H7 (cell line): ENCODE measurements at places on chromosomes 11 and 22. TPM values are rescaled to one million over a fixed set of nuclear protein-coding genes. Genes with fewer than 3 reads are reported as not detected.

GRCh38 chr11:34355726-34356125 is 2.1 kb downstream of the ABTB2 start:
- DNase-seq, result no peak

UBQLNL gene
- not detected in 2 replicates for total RNA-seq

MB gene
- total RNA-seq, result 0.35 and 0.70 TPM in 2 replicates

OR10D3 gene
- not detected in 2 replicates for total RNA-seq

DNA sequence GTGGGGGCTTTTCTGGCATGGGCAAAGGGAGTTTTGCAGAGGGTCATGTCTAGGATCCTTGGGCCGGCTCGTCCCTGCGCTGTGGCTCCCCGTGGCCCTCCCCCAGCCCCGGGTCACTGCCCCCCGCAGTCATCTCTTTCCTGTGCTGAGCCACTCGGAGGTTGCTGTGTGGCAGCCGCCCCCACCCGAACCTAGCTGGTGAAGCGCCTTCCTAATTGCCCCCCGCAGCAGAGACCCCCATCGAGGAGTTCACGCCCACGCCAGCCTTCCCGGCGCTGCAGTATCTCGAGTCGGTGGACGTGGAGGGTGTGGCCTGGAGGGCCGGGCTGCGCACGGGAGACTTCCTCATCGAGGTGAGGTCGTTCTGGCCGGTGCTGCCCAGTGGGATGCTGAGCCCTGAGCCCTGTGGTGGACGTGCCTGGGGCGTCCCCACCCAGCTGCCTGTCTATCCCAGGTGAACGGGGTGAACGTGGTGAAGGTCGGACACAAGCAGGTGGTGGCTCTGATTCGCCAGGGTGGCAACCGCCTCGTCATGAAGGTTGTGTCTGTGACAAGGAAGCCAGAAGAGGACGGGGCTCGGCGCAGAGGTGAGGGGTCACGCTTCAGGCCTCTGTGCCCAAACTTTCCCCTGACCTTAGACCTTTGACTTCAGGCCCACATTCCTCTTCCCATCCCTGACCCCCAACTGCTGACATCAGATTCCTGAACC is 32.0 kb downstream of the SHANK3 start:
- DNase-seq, result peak; percentile 63

SAA2 gene
- not detected in 2 replicates for total RNA-seq

MPPED2 gene
- 0.48 and 0.89 TPM in 2 replicates for total RNA-seq

GRCh38 chr11:101866619-101867491 is 48.0 kb upstream of the CEP126 start:
- DNase-seq, result no peak

DNA sequence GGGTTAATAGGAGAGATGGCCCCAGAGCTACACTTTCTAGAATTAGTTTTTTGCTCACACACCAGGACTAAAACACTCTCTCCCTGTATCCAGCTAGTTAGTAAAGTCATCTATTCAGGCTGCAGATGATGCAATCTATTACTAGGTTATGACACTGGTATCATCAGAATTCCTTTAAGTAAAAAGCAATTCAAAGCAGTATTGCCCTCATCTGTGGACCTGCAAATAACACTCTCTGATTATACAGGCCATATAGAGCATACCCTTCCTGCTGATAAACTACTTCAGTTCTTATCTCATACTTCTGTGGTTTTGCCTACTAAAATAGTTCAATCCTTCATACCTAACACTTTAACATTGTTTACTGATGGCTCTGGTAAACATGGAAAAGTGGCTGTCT is 13.5 kb upstream of the MTMR2 start:
- DNase-seq, result no peak

DNA sequence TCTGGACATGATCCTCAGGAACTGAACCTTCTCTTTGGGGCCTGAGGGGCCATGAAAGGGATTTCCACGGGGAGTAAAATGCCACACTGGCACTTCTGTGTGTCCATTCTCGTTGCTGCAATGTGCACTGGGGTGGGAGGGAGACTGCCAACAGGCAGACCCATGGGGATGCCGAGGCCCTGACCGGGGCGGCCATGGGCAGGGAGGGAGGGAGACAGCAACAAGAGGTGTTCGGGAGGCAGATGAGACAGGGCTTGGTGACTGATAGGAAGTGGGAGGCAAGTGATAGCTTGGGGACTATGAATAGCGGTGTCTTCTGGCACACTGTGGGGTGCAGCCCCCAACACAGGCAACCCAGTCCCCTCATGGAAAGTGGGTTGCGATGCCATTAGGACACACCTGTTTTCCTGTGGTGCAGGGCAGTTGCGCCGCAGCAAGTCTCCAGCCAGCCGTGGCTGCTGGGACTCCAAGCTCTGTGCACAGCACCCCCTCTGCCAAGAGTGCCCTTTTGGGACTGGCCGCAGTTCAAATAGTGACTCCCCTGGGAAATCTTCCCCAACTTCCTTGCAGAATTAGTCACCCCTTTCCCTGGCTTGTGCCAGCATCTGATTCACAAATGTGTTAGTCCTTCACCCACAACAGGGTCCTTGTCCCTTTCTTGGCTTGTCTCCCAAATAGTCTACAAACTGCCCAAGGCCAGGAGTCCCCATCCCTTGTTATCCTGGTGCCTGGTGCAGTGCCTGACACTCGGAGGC is 88.8 kb downstream of the CHST1 start:
- no peak for DNase-seq

GRCh38 chr11:75572744-75573143 is 10.7 kb downstream of the SERPINH1 start:
- DNase-seq, result no peak

TRIM51 gene
- not detected in 2 replicates for total RNA-seq

DNA sequence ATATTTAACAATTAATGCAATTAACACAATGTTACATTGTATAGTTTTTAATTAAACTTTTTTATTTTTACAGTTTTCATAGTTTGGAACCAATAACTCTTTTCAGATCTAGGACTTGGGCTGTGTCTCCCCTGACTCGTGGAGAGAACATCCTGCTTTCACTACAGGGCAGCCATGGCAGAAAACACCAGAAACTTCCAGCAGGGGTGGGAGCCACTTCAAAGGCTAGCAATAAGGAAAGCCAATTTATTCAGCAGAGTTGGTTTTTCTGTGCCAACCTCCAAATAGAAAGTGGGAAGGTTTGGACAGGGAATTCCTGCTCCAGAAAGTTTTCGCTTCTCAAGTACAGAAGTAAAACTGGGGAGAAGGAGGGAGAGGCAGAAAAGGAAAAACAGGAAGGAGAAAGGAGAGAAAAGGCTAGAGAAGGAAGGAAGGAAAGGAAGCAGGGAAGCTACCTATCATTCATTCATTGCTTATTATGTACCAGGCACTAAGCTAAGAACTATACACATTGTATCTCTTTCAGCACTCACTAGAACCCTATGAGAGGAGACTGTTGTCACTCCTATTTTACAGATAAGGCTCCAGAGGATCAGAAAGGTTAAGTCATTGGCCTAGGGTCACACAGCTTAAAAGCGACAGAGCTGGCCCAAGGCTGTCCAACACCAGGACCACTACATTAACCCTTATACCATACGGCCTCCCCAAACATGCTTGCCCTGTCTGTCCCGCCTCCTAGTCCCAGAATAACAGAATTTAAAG is 54.8 kb upstream of the CREB3L1 start:
- DNase-seq, result peak; percentile 54

- DNase-seq, result no peak
Measured at GRCh38 chr22:43446037-43446803, 34.4 kb downstream of the MPPED1 start.

- no peak for DNase-seq
Measured at GRCh38 chr22:24384131-24384530, 43.3 kb upstream of the ADORA2A start.

GRCh38 chr11:61980783-61981541 is 13.5 kb upstream of the FTH1 start:
- no peak for DNase-seq

ANO1 gene
- total RNA-seq, result 1.1 and 2.3 TPM in 2 replicates

DNA sequence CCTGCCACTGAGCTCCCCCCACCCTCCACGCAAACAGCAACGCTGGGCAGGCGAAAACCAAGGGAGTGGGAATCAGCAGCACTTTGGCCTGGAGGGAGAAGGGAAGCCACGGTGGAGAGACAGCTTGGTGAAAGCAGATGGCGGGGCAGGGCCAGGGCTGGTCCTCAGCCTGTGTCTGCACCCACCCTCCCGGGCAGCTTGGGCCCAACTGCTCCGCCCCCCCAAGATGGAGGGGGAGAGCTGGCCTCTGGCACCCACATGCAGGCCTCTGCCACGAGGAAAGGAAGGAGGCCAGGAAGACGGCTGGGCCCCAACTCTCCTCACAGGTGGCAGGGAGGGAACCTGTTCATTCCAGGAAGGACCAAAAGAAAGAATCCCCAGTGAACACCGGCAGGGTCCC is 17.8 kb downstream of the MAFF start:
- no peak for DNase-seq

GRCh38 chr11:121337078-121337477 is 44.5 kb downstream of the SC5D start:
- DNase-seq, result no peak

OR51B2 gene
- total RNA-seq, result not detected in 2 replicates

DNA sequence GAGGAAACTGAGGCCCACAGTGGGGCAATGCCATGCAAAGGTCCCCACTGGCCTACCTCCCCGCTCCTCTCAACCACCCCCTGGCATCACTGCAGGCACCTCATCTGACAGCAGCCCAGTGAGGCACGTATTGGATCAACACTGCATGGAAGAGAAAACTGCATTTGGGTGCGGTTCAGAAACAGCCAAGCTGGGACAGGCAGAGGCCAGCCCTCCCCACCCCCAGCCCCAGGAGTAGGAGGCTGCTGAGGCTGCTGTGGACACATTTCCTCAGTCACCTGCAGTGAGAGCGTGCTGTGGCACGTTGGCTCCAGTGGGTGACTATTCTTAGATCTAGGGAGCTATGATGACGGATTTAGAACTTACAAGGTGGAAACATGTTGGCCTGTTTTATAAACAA is 63.7 kb downstream of the KCNC1 start:
- no peak for DNase-seq

ZNF74 gene
- 67.5 and 69.6 TPM in 2 replicates for total RNA-seq
